Mesendoderm (in vitro differentiated cells): ENCODE measurements at places on chromosomes 13 and 19.
A peak's percentile ranks its signal among the peaks of the same experiment; 100 is the strongest.

DNA sequence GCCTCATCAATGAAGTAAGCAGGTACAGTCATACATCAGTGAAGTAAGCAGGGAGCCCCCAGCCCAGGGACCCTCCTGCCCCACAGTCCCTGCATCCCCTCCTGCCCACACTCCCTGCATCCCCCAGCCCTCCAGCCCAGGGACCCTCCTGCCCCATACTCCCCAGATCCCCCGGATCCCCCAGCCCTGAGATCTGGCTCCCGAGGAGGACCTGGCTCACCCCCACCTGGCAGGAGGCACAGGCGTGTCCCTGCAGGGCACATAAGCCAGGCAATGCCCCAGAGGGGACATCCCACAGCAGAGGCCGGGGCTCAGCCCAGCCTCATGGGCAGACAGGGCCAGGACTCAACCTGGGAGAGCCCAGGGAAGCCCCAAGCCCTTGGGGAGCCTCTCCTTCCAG lies 53.6 kb upstream of the TPM4 start:
- no peaks in the 10 kb centered on the region for H3K27me3 ChIP-seq
- H3K4me1 ChIP-seq = no peaks in the 10 kb centered on the region
- no peak overlapping the region for H3K4me3 ChIP-seq
- no peak for DNase-seq
- H3K27ac ChIP-seq = no peak overlapping the region

DNA sequence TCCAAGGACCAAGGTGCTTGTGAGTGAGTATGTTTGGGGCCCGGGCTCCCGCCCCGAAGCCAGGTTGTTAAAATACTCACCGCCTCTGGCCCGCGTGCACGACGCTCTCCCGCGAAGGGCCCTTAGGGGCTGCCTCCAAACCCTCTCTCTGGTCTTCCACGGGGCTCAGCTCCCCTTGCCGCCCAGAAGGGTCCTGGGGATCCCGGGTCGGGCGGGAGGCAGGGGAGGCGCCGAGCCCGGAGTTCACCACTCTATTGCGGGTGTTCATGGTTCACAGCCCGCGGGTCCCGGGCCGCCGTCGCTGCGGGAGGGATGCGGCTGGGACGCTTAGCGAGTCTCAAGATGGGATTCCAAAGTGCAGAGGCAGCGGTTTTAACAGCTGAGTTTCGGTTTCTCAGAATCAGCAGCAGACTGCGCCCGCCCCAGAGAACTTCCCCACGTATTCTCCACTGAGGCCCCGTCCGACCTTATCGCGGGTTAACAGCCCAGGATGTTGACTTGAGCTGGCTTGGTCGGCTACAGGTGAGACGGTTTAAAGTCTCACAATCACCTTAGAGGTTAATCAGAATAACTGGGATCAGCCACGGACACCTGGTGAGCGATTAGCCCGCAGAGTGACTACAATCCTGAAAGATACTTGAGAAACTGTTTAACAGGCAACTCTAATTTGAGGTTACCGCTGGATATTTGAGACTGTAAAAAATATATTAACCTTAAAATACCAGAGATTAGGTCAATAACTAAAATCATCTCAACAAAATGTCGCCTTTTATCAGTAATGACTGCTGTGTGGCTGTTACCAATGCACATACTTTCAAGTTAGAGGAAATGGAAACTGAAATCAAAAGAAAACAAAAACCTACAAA lies at the start of gene EPSTI1:
Gene EPSTI1 (minus strand): TSS at position 344 of the 866 bp plus-strand sequence. CDS start 76 bp downstream, at position 268.
- peak; percentile 90 for DNase-seq
- H3K4me1 ChIP-seq = peaks cover 6% of the 10 kb centered on the region
- no peaks in the 10 kb centered on the region for H3K27me3 ChIP-seq
- no peaks in the 10 kb centered on the region for H3K36me3 ChIP-seq

DNA sequence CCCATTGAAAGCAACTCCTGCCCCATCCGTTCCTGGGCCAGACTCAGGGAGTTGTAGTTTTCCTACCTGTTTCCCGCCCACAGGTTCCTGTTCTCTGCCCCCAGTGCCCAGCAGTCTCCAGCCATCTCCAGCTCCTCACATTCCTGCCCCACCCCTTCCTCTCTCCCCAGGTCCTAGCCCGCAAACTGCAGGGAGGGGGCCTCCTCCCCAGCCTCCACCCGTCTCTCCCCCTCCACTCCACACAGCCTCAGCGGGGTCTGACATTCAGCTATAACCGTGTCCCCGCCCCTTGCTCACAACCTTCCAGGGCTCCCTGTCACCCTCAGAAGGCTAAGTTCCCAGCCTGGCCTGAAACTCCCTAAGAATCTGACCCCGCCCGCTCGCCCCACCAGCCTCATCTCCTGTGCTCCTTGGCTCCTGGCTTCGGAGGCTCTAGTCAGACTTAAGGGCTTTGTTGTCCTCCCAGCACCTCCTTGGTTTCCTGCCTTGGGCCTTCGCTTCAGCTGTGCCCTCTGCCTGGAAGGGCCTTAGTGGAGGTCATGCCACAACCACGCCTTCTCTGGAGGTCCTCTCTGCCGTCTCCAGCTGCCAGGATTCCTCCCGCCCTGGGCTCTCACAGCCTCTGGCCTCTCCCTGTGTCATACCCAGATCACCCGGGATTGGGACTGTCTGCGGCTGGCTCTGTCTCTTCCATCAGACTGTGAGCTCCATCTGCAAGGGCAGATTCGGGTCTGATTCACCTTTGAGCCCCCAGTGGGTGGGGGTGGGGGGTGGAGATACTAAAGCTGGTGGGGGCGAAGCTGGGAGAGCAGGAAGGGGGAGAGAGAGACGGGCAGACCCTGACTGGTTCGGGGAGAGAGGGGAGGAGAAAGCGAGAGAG lies 5.1 kb upstream of the SPACA6 start:
- H3K36me3 ChIP-seq = no peaks in the 10 kb centered on the region
- H3K4me3 ChIP-seq = peak overlapping the region; percentile 52
- H3K27ac ChIP-seq = peak overlapping the region; percentile 80

GRCh38 chr13:91825516-91825915 lies 427.1 kb downstream of the GPC5 start:
- no peaks in the 10 kb centered on the region for H3K27me3 ChIP-seq
- no peak overlapping the region for H3K4me3 ChIP-seq
- H3K4me1 ChIP-seq = no peaks in the 10 kb centered on the region
- no peaks in the 10 kb centered on the region for H3K36me3 ChIP-seq
- H3K27ac ChIP-seq = no peak overlapping the region

DNA sequence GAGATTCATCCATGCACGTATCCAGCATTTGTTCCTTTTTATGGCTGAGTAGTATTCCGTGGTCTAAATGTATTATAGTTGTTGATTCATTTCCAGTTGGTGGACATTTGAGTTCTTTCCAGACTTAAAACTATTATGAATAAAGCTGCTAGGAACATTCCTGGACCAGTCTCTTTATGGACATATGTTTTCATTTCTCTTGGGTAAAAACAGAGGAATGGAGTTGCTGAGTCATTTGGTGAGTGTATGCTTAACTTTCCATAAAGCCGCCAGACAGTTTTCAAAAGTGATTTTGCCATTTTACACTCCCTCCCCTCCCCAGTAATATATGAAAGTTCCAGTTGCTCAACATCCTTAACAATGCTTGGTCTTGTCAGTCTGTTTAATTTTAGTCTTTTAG lies 116.4 kb downstream of the TSHZ3 start:
- no peaks in the 10 kb centered on the region for H3K36me3 ChIP-seq
- DNase-seq = no peak
- H3K27me3 ChIP-seq = no peaks in the 10 kb centered on the region
- no peak overlapping the region for H3K27ac ChIP-seq

- no peaks in the 10 kb centered on the region for H3K4me1 ChIP-seq
- H3K27ac ChIP-seq = no peak overlapping the region
- no peak for DNase-seq
- no peak overlapping the region for H3K4me3 ChIP-seq
- H3K36me3 ChIP-seq = no peaks in the 10 kb centered on the region
Measured at GRCh38 chr13:97967948-97968347, 14.5 kb downstream of the IPO5 start.

DNA sequence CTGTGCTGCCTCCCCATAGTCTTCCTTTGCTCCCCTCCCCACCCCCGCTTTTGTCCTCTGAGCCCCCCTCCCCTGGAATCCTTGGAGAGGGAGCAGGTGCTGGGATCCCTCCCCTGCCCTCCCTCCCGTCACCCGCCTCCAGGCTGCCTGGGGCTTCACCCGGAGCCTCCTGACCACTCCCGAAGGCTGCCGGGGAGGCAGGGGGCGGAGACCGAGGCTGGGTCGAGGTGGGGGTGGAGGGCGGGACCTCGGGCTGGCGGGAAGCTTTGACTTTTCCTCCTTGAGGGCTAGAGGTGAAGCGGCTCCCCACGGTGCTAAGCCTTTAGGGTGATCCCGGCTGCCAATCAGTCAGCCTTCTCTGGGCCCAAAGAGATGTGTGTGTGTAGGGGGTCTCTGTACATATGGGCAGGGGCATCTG lies 1.5 kb downstream of the KMT5C start:
- no peaks in the 10 kb centered on the region for H3K4me1 ChIP-seq
- no peaks in the 10 kb centered on the region for H3K36me3 ChIP-seq
- DNase-seq = peak; percentile 91
- H3K4me3 ChIP-seq = no peak overlapping the region
- H3K27me3 ChIP-seq = no peaks in the 10 kb centered on the region

DNA sequence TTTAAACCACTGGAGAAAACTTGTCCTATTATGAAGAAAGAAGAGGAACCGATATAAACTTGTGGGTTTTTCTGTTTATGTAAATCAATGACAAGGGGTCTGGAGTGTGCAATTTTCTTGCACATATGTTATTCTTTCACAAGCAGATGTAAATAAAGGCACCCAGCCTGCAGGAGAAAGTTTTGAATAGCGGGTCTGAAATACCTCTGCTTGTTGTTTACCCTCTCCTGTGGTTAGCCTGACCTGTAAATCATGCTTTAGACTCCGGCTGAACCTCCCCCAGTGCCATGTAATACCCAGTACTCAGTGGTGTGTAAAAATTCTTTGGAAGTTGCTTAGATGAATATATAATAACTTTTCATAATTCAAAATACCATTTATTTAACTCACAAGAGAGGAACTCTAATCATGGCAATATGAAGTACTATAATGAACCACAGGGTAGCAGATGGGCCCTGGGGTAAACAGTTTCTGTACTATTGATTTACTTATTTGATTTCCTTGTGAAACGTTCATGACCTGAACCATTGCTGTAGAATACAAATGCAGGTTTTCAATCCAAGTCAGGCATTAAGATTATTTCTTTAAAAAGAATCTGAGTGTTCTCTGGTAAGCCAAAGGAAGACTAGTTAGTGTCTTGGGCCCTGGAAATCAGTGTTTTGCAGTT lies 245.1 kb downstream of the LMO7 start:
- DNase-seq = no peak
- H3K27ac ChIP-seq = no peak overlapping the region
- H3K4me3 ChIP-seq = no peak overlapping the region
- no peaks in the 10 kb centered on the region for H3K27me3 ChIP-seq

DNA sequence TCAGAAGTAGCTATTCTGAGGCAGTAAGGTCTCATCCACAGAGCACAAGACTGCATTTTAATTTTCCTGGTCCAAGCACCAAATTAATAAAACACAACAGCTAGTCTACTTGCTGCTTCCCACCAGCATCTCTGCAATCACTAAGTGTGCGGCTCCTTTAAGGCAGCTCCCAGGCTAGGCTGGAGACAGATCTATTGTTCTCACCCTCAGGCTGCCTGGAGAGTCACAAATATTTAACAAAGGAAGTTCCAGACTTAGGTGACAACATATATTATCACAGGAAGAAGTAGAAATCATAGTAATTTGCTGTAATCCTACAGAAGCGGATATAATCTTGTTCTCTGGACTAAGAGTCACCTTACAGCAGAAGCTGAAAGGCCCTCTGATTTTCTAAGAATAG lies 2.2 kb upstream of the EID2 start:
- no peaks in the 10 kb centered on the region for H3K27me3 ChIP-seq
- no peak overlapping the region for H3K27ac ChIP-seq
- no peaks in the 10 kb centered on the region for H3K36me3 ChIP-seq
- peak; percentile 39 for DNase-seq

DNA sequence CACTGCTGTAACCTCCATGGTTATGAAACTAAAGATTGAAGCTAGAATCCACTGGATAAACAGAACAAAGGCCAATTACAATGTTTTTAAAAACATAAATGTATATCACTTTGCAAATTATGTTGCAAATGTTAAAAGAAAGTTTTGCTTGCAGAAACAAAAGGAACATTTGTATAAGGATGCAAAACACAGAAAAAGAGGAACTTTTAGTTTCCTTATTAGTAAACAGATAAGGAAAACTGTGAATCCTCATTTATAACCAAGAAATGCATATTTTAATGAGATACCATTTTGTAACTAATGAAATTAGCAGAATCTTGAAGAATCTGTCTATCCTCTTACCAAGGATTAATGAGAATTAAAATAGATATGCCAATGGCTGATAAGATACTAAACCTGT lies 32.3 kb downstream of the LPAR6 start:
- no peaks in the 10 kb centered on the region for H3K36me3 ChIP-seq
- no peak overlapping the region for H3K27ac ChIP-seq
- DNase-seq = no peak
- H3K4me1 ChIP-seq = no peaks in the 10 kb centered on the region

DNA sequence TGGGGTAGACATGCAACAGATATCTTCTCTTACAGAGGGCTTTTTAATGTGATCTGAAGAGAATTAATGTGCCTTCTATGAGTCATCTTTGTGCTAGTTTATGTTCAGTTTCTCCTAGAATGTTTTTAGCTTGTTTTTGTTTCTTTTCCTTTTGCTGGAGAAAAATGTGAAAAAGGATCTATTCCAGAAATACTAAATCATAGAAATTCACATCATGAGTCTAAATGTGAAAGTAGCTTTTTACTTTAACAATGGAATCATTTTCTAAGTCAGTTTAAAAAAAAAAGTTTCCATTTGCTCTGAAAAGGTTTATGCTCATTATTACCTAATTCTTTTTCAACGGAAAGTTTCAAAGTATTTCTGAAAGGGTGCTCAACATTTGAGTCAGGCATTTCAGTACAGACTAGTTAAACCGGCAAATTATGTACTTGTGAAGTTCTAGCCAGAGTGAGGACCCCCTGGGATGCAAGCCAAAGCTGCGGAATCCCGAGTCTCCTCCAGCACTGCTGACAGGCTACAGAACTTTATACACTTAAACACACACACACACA lies 72.9 kb downstream of the SPATA13 start:
- peak; percentile 77 for DNase-seq
- no peaks in the 10 kb centered on the region for H3K4me1 ChIP-seq
- no peaks in the 10 kb centered on the region for H3K27me3 ChIP-seq
- no peaks in the 10 kb centered on the region for H3K36me3 ChIP-seq
- no peak overlapping the region for H3K4me3 ChIP-seq
- no peak overlapping the region for H3K27ac ChIP-seq

GRCh38 chr19:43711751-43712355 lies 4.0 kb upstream of the IRGC start:
- H3K36me3 ChIP-seq = no peaks in the 10 kb centered on the region
- H3K4me3 ChIP-seq = no peak overlapping the region
- no peaks in the 10 kb centered on the region for H3K27me3 ChIP-seq
- no peak for DNase-seq
- H3K27ac ChIP-seq = no peak overlapping the region
- no peaks in the 10 kb centered on the region for H3K4me1 ChIP-seq

- peak; percentile 51 for DNase-seq
- H3K27ac ChIP-seq = no peak overlapping the region
- no peaks in the 10 kb centered on the region for H3K27me3 ChIP-seq
- peaks cover 4% of the 10 kb centered on the region for H3K4me1 ChIP-seq
Measured at GRCh38 chr19:57558525-57558924, 1.1 kb downstream of the ZNF550 start.
